ENCODE measurements at places on chromosomes 11 and 22. TPM values are rescaled to one million over a fixed set of nuclear protein-coding genes. Genes with fewer than 3 reads are reported as not detected.

DNA sequence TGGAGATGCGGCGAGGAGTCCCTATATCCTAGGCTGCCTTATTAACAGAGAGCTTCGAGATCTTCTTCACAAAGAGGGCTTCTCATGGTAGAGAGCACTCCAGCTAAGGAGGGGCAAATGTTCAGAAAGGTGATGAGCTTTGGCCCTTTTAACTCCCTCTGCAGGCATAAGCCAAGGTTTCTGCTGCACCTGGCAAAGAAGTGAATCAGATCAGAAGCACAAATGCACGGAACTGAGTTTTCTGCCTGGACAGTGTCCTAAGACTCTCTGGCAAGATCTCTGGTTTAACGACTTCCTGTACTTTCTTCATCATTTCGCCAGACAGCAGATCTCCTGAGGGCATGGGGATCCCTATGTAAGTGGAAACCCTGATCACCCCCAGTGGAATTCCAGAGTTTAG, 37.2 kb downstream of the POU2AF3 start:
- DNase-seq, result no peak

DNA sequence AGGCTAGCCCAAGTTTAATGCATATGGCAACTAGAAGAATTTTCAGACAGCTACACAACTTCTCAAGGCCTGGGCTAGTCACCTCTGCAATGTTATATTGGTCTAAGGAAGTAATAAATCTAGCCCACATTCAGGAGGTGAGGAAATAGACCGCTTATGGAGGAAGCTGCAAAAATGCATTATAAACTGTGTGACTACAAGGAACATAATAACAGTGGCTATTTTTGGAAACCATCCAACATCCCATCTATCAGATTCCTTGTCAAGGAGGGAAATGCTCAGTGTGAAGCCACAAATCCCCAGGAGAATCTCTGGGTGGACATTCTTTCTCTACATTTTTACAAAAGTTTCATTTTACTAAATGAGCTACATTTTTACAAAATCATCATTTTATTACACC, 76.1 kb downstream of the BBOX1 start:
- no peak for DNase-seq

DNA sequence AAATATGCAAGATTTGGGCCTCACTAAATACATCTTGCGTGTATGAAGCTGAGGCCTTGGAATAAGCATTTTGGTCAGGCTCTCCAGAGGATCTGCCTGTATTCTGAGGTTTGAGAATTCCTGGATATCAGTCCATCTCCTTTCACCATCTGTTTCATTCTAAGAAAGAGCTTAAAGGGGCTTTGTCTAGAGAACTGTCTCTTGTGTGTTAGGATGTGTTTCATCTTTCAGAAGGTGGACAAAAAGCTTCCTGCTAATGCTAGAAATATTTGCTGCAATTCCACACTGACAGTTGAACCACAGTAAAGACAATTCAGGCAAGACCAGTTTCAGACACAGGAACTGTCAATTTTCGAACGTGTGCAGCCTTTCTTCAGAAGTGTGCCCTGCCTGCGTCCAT, 185.4 kb downstream of the DBX1 start:
- no peak for DNase-seq

GRCh38 chr11:2448661-2449547, 4.1 kb downstream of the KCNQ1 start:
- DNase-seq, result no peak

The KAT5 gene
- 38.9 TPM for total RNA-seq

The SLC22A9 gene
- not detected for total RNA-seq

DNA sequence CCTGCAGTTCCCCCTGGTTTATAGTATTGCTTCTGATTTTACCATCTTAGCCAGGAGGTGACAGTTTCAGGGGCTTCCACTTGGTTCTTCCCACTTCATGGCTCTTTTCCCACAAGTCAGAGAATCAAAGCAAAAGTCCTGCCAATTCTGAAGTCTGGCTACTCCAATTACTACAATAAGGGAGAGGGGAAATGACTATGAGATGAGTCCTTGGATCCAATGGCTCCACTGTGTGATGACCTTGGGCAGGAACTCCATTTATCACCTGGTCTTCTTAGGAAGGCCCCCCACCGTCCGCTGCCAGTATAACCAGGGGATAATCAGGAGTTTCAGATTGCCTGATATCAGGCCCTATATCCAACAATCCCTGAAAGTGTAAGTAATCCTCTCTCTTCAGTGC, 31.6 kb upstream of the CCND1 start:
- no peak for DNase-seq

The APLNR gene
- total RNA-seq, result 0.66 TPM

- no peak for DNase-seq
Measured at GRCh38 chr11:131533149-131533548, 162.7 kb downstream of the NTM start.

GRCh38 chr11:7077101-7077500, 11.7 kb upstream of the RBMXL2 start:
- DNase-seq, result no peak

GRCh38 chr11:117829369-117829725, 4.8 kb upstream of the FXYD2 start:
- DNase-seq, result no peak

The CARD18 gene
- total RNA-seq, result not detected

GRCh38 chr11:30583476-30584280, 2.5 kb downstream of the MPPED2 start:
- peak; percentile 7 for DNase-seq

The PRSS23 gene
- total RNA-seq, result 20.0 TPM

DNA sequence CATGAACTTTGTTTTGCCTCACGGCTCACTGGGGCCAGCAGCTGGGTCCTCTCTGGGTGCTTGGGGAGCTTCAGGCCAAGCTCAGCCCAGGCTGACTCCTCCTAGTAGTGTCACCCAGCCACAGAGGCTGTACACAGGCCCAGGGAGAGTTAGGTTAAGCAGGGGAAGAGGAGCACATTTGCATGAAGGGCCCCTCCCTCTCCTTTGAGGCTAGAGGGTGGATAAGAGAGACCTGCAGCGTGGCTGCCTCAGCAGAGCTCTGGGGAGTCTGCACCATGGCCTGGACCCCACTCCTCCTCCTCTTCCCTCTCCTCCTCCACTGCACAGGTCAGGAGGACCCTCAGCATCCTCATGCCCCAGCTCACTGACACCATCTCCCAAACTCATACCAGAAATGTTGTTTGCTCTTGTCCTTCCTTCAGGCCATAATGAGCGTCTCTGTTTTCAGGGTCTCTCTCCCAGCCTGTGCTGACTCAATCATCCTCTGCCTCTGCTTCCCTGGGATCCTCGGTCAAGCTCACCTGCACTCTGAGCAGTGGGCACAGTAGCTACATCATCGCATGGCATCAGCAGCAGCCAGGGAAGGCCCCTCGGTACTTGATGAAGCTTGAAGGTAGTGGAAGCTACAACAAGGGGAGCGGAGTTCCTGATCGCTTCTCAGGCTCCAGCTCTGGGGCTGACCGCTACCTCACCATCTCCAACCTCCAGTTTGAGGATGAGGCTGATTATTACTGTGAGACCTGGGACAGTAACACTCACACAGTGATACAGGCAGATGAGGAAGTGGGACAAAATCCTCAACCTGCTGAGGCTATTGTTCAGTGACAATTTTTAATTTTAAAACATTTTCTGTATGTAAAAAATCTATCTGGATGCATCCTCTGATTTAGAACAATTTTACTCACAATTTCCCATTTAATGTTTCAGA, 82.4 kb upstream of the VPREB1 start:
- no peak for DNase-seq

The MMP13 gene
- total RNA-seq, result not detected

DNA sequence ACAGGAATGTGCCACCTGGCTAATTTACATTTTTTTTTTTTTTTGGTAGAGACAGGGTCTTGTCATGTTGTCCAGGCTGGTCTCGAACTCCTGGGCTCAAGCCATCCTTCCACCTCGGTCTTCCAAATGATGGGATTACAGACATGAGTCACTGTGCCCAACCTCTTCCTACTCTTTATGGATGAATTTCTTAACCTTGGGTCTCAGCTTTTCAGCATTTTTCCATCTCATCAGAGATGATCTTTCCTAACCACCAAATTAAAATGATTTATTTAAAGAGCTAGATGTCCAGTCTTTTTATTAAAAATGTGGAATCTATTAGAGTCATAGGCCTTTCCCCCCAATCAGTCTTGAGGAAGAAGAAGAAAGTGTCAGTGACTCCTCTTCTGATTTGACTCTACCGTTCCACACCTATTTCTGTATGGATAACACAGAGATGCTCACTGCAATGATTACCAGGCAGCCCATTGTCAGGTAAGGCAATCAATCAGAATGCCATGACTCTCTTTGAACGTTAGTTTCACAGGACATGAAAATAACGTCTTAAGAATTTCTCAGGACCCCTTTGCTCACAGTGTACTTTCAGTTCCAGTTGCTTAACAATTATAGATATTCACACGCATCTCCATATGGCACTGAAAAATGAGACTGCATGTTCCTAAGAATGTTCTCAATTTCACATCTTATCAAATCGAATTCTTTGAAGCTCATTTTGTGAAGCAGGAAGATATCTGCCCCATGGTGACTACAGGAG, 51.0 kb downstream of the MIAT start:
- DNase-seq, result no peak

The PAMR1 gene
- 3.6 TPM for total RNA-seq

GRCh38 chr11:1307163-1307870, 2.1 kb downstream of the TOLLIP start:
- peak; percentile 54 for DNase-seq

The EEF1G gene
- 893 TPM for total RNA-seq

- DNase-seq, result no peak
Measured at GRCh38 chr11:7964873-7965272, 374 bp downstream of the NLRP10 start.

The CYTH4 gene
- 2.3 TPM for total RNA-seq

- peak; percentile 47 for DNase-seq
Measured at GRCh38 chr22:30830907-30831306, 136.2 kb downstream of the OSBP2 start.

GRCh38 chr11:12404436-12404835, 27.1 kb downstream of the PARVA start:
- DNase-seq, result peak; percentile 60

The FAM227A gene
- 1.3 TPM for total RNA-seq

The CABP7 gene
- total RNA-seq, result 2.6 TPM

DNA sequence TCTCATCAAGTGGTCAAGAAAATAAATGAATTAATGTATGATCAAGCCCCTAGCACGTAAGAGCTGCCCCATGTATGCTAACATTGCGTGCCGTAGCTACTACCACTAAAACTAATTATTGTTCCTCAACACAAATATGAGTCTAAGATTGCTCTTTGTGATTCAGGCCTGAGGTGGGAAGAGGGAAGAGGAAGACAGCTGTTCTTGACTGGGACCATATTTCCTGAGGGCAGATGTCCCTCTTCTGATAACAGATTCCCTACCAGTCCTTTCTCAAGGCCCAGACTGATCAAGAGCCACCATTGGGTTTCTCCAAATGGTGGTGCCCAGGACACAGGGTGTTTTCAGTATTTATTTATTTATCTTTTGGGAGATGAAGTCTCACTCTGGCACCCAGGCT, 87.2 kb upstream of the CADM1 start:
- no peak for DNase-seq

The CDON gene
- 7.3 TPM for total RNA-seq

The GALNT18 gene
- 5.3 TPM for total RNA-seq

The CRYBB3 gene
- not detected for total RNA-seq

DNA sequence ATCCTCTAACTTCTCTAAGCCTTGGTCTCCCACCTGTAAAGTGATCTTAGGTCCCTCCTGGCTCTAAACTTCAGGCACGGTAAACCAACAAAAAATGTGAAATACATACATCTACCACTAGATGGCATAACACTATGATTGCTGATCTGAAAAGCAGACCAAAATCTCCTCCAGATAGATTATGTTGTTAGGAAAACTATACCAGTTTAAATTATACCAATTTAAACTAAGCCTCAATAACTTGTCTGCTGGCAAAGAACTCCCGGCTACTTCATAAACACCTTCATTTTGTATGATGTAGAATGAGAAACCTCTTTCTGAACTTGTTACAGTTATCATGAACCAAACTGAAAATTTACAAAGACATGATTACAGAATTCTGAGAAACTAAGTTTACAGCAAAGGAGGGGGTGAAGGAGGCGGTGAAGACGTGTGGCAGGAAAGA, 85.9 kb downstream of the SBF2 start:
- no peak for DNase-seq

The ISX gene
- not detected for total RNA-seq

DNA sequence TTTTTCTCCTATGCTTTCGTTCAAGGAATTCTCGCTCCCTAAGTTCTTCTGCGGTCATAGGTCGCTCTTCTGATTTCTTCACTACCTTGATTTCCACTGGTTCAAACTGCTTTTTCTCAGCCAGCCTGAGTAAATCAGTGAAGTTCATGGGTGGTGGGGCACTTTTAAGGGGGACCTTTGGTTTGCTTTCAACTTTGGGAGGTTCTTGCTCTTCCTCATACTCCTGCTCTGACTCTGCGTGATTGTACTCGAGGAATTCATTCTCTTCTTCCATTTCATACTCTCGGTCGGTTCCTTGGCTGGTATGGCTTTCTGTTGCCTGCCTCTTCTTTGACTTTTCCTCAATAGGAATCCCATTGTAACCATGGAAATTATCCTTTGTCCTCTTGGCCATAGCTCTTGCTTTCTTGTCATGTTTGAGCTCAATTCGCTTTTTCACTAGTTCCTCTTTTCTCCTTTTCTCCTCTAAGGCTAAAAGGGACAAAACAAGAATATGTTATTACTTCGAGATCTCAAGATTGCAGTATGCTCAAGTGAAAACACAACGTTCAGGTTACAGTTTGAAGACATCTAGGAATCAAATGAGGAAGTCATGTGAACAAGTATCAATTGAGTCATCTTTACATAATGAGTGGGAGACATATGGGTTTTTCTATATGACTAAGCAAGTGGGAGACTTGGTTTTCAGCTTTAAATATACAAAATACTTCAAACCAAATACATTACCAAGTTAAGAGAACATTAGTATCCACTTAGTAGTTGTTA, 16.2 kb downstream of the MISFA start:
- no peak for DNase-seq

GRCh38 chr11:2471804-2472096, 26.9 kb downstream of the KCNQ1 start:
- DNase-seq, result no peak

- no peak for DNase-seq
Measured at GRCh38 chr11:89182773-89183518, 5.3 kb downstream of the TYR start.

The TSKU gene
- 32.7 TPM for total RNA-seq

All from body of pancreas (tissue), 4 donors.